Esophagus squamous epithelium (tissue), 5 donors: ENCODE measurements at places on chromosomes 11 and 22. TPM values are rescaled to one million over a fixed set of nuclear protein-coding genes. Genes with fewer than 3 reads are reported as not detected.

DNA sequence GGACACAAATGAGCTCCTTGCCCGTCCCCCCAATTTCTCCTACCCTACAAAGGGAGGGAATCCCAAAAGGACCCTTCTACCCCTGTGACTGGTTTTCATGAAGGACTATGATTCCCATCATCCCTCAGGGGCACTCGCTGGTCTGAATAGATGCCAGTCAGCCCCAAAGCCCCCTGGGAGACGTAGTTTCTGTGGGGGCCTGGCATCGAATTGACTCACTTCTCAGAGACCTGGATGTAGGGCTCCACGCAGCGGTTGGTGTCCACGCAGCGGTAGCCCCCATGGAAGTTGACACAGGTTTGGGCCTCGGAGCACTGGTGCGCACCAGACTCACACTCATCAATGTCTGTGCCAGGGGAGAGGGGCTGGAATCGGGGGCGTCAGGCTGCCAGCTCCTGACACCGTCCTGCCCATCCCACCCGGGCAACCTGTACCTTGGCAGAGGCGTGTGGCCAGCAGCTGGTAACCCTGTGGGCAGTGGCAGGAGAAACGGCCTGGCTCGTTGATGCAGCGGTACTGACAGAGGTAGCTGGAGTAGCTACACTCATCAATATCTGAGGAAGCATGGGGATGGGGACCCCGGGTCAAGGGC is 4.4 kb downstream of the EFEMP2 start:
- no peak for DNase-seq
- no peak overlapping the region for H3K27ac ChIP-seq
- peaks cover 14% of the 10 kb centered on the region for H3K4me1 ChIP-seq
- H3K4me3 ChIP-seq = no peak overlapping the region

DNA sequence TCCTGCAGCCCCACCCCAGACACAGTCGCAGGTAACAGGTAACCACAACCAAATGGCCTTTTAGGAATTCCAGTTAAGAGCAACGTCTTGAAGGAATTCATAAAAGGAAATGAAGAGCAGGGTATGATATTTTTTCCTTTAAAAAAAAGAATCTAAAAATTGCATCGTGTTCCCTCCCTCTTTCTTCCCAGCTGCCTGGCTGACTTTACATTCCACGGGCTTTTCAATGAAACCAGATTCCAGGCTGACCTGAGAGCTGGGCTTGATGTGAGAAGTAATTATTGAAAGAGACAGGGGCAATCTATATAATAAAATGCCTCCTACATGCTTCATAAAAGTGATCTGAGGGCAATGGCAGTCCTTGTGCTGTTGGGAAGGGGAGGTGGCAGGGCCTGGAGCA is 57.3 kb upstream of the EIF3D start:
- no peak for DNase-seq
- H3K36me3 ChIP-seq = no peaks in the 10 kb centered on the region
- no peak overlapping the region for H3K27ac ChIP-seq
- H3K4me1 ChIP-seq = no peaks in the 10 kb centered on the region
- no peaks in the 10 kb centered on the region for H3K27me3 ChIP-seq

DRICH1 gene
- total RNA-seq = not detected

PATE2 gene
- 3.1 TPM for total RNA-seq

- no peaks in the 10 kb centered on the region for H3K4me1 ChIP-seq
- no peaks in the 10 kb centered on the region for H3K36me3 ChIP-seq
- DNase-seq = no peak
- no peak overlapping the region for H3K27ac ChIP-seq
- no peak overlapping the region for H3K4me3 ChIP-seq
Observed at GRCh38 chr22:16866167-16866566, 41.0 kb upstream of the XKR3 start.

INS gene
- total RNA-seq = not detected

DNA sequence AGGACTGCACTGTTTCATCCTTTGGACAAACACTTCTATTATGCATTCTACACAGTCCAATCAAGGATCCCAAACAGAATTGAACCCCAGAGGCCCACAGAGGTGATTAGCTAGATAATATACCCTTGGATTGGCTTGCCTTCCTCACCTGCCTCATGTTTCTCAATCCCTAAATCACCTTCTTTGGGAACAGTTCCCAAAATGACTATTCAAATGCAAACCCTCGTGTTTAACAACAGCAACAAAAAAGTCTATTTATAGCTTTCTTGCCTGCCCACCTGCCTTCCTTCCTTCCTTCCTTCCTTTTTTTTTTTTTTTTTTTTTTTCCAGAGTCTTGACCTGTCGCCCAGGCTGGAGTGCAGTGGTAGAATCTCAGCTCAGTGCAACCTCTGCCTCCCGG is 180.0 kb downstream of the CNTN5 start:
- H3K36me3 ChIP-seq = no peaks in the 10 kb centered on the region
- no peaks in the 10 kb centered on the region for H3K27me3 ChIP-seq
- no peak overlapping the region for H3K27ac ChIP-seq
- H3K4me3 ChIP-seq = no peak overlapping the region
